Dorsolateral prefrontal cortex (tissue), 122 donors: ENCODE measurements at places on chromosomes 16 and 17.
A peak's percentile ranks its signal among the peaks of the same experiment; 100 is the strongest.

- no peak for DNase-seq
Observed at GRCh38 chr16:12504312-12504711, 299.4 kb downstream of the CPPED1 start.

DNA sequence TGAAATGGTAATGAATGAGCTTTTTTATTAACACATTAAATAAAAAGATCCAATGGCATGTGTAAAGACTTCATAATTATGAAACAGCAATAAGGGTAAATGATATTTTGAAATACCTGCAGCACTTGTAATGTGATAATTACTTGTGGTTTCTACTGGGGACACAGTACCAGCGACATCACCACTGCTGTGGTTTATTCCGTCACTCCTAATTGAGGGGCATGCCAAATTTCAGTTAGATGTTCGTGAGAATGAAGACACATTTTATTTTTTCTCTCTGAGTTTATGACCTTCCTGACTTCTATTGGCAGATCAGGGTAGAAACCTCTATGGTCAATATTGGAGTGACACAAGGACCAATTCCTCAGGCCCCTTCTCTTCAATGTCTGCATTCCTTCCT, 131.9 kb upstream of the XYLT1 start:
- no peak for DNase-seq

GRCh38 chr17:83035722-83036121, 43.7 kb upstream of the METRNL start:
- DNase-seq, result no peak

- no peak for DNase-seq
Observed at GRCh38 chr17:68768804-68769203, 167.6 kb upstream of the FAM20A start.

GRCh38 chr16:53892155-53892554, 188.2 kb downstream of the FTO start:
- peak; percentile 45 for DNase-seq

DNA sequence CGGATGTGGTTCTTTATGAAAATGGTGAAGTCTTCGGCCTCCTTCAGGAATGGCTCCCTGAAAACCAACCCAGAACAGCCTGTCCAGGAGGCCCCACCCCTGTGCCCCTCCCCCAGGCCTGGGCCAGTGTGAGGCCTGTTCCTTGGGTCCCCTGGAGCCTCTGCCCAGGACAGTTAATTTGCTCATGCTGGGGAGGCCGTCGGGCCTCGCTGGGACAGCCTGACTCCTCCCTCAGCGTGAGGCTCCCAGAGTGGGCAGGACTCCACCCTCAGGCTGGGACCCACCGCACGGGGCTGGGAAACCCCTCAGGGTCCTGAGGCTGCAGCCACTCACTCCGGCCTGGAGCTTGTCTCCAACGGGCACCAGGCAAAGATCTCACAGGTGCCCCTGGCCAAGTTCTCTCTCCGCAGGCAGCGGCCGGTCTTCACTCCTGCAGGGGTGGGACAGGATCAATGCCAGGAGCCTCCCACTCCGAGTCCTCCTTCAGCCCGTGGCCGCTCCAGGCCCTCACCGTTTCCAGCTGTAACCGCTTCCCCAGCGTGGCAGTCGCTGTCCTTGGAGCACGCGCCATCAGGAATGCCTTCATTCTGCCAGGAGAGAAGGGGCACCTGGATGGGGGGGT, 5.8 kb downstream of the P2RX5 start:
- no peak for DNase-seq

DNA sequence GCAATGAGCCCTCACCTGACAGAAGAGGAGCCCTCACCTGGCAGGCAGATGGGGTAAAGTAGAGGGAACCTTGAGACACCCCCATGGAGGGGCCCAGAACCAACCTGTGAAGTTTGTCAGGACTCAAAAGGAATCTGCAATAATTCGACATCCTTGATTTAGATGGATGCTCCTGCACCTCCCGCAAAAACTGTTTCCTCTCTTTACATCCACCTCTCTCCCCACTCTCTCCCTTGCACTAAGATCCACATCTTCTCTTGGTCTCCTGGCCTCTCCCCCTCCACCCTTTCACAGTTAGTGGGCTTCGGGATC, 34.9 kb upstream of the RBFOX3 start:
- DNase-seq, result no peak

DNA sequence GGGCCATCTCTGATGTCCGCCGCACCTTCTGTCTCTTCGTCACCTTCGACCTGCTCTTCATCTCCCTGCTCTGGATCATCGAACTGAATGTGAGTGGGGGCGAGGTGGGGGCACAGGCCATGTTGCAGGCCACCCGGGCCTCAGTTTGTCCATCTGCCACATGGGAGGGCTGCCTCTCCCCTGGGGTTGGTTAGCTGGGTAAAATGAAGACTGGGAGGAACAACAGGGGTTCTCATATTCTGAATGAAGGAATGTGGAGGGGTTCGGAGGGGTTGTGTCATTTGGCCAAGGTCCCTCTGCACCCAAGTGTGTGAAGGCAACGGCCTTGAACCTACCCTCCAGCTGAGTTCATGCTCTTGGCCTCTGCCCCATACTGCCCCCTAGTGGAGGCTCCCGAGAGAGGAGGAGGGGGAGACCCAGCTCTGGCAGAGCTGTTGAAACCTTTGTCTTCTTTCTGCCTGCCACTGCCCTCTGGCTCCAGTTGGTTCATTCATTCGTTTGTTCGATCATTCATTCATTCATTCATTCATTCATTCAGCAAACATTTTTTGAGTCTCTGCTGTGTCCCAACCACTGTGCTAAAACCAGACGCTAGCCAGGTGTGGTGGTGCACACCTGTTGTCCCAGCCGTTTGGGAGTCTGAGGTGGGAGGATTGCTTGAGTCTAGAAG, 11.4 kb upstream of the TCAP start:
- DNase-seq, result peak; percentile 70

DNA sequence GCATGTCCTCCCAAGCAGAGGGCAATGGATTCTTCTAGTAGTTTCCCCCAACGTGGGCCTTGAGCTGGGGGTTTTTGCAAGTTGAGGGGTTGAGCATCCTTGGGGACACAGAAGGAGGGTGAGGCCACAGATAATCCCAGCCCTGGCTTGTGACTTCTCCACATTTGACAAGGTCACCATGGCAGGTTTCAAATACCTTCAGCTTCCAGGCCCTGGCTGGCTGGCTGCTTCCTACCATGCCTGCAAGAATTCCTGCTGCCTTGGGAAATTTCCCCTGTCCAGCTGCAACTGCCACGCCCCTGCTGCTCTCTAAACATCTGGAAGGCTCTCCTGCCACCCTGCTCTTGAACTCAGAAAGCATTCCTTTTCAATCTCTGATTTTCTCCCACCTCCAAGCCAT, 41.3 kb downstream of the HS3ST2 start:
- DNase-seq, result no peak

DNA sequence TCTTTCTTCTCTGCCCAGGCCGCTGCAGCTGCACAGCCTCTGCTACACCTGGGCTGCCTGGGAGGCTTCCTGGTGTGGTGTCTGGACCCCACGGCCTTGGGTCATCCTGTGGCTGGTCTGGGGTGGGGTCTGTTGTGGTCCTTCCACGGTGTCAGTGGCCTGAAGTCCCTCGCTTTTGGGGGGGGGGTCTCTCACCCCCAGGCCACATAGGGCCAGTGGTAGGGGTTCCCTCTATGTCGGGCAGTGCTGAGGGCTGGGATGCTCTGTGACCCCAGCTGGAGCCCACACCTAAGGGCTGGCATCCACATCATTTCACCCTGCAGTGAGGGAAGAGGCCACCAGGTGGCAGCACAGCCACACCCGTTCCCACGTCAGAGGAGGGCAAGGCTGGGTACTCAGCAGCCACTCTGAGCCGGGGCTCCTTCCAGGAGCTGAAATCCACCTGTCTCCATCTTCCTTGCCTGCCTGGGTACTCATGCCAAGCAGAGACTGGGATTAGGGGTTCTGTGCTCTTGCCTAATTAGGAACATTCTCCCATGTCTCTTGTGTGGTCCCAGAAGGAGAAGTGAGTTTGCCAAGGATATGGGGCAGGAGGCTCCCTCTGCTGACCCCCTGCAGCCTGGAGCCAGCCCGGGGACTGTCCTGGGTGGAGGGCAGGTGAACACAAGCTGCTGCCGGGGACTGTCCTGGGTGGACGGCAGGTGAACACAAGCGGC, 13.0 kb downstream of the ENGASE start:
- DNase-seq, result peak; percentile 78

GRCh38 chr16:8087146-8087545, 503.2 kb downstream of the TMEM114 start:
- DNase-seq, result no peak

GRCh38 chr16:49822649-49823370, 33.1 kb downstream of the ZNF423 start:
- DNase-seq, result no peak

GRCh38 chr17:32275060-32276042, 9.7 kb downstream of the RHBDL3 start:
- DNase-seq, result no peak

DNA sequence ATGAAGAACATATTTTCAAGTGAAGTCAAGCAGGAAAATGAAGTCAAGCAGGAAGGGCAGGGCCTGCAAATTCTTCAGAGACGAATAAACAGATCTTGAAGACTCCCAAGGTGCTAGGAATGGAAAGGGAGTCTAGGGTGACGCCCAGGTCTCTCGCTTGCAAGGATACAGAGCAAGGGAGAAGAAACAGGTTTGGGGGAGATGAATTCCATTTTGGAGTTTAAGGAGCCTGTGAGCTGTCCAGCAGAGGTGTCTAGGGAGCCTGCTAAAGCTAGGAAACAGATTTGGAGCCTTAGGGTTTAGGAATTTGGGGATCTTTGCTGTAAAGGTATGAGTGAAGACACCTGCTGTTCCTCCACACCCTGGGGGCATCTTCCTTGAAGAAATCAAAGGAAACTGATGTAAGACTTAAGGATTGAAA, 2.0 kb upstream of the UNKL start:
- no peak for DNase-seq

- DNase-seq, result no peak
Observed at GRCh38 chr17:13415871-13416416, 185.8 kb downstream of the HS3ST3A1 start.
